ENCODE measurements at places on chromosomes 3 and 15.

GRCh38 chr3:170523248-170523647 lies 62.6 kb downstream of the SLC7A14 start:
- DNase-seq, result no peak

GRCh38 chr3:46456118-46456517 lies 8.6 kb downstream of the LTF start:
- no peak for DNase-seq

GRCh38 chr3:182979674-182980191 lies 605 bp downstream of the DCUN1D1 start:
- DNase-seq, result no peak

DNA sequence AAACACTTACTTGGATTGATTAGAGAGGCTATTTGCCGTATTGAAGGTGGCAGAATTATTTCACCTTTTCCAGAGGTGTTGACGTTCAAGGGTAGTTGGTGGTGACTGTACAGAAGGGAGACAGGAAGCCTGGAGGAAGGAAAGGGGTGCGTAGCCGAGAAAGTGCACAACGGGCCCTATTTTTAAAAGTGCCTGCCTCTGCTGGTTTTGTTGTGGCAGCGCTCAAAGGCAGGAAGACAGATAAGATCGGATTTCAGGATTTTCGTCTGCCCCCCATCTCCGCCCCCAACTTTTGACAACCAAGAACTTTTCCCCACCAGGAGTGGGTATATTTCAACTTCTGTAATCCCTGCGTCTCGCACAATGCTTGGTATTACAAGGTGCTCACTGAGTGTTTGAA lies 38.5 kb downstream of the SMAD3 start:
- no peak for DNase-seq

GRCh38 chr3:155233213-155233612 lies 60.3 kb downstream of the STRIT1 start:
- peak; percentile 32 for DNase-seq

GRCh38 chr3:184158404-184158803 lies 3.2 kb downstream of the DVL3 start:
- DNase-seq, result no peak

GRCh38 chr3:192864941-192865340 lies 52.7 kb downstream of the MB21D2 start:
- no peak for DNase-seq

DNA sequence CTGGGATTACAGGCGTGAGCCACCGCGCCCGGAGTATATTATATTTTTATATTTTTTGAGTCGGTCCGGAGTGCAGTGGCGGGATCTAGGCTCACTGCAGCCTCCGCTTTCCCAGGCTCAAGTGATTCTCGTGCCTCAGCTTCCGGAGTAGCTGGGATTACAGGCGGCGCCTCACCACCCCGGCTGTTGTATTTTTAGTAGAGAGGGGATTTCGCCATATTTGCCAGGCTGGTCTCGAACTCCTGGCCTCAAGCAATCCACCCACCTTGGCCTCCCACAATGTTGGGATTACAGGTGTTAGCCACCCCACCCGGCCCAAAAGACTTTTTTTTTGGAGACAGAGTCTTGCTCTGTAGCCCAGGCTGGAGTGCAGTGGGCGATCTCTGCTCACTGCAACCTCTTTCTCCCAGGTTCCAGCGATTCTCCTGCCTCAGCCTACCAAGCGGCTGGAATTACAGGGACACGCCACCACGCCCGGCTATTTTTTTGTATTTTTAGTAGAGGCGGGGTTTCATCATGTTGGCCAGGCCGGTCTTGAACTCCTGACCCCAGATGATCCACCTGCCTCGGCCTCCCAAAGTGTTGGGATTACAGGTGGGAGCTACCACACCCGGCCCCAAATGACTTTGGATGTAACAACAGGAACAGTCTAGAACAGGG lies 1.0 kb downstream of the ZNF589 start:
- DNase-seq, result no peak

GRCh38 chr15:44719293-44719999 lies 8.1 kb downstream of the B2M start:
- DNase-seq, result no peak

Data from DMS153 (cell line).